CD4-positive, alpha-beta T cell treated with Interferon gamma for 1 hour (primary cell): ENCODE measurements at places on chromosomes 16 and 17.

GRCh38 chr16:47519037-47519436 lies 57.9 kb downstream of the PHKB start:
- DNase-seq: no peak

DNA sequence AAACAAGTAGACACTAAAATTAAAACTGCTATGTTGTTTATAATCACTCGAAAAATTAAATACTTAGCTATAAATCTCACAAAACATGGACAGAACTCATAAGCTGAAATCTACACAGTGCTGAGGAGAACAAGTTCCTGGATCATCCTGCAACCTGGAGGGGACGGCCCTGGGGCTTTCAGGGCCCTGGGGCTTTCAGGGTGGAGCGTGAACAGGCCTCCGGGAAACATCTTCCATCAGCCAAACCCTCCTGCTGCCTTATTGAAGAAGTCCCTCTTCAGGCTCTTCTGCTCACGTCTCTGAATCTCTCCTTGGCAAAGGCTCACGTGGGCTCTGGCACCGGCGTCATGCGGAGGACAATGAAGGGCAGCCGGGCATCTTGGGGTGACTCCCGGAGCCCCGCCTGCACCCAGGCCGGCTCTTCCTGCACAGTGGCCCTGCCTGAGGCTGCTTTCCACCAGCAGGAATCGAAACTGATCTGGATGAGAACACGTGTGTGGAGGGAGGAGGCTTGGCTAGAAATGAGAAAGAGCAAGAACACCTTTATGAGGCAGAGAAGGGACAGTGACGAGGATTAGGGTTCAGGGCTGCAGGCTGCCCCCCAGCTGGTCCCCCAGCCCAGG lies 127.3 kb downstream of the CDRT15L2 start:
- no peak for DNase-seq

DNA sequence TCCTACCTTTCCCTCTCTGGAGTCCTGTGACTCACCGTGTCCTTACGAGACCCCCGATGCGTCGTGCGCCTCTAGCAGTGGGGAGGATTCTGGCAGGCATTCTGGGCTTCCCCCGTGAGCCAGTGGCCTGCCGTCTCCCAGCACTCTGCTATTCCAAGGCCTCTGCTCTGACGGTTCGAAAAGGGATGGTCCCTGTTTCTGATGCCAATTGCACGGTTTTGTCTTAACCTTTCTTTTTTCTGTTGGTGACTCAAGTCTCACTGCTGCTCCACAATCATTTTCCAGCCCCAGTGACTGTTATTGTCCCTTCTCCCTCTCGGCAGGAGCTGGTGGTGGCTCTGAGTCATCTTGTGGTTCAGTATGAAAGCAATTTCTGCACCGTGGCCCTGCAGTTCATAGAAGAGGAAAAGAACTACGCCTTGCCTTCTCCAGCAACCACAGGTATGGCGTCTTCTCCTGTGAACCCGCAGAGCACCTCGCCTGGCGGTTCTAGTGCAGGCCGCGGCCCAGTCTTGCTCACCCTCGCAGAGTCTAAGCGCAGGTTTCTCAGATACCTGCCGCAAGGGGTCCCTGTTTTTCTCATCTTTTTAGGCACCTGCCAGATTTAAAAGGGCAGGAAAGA lies 100.1 kb upstream of the CHMP6 start:
- peak; percentile 44 for DNase-seq

GRCh38 chr17:43114151-43114552 lies 11.0 kb downstream of the BRCA1 start:
- DNase-seq: no peak

DNA sequence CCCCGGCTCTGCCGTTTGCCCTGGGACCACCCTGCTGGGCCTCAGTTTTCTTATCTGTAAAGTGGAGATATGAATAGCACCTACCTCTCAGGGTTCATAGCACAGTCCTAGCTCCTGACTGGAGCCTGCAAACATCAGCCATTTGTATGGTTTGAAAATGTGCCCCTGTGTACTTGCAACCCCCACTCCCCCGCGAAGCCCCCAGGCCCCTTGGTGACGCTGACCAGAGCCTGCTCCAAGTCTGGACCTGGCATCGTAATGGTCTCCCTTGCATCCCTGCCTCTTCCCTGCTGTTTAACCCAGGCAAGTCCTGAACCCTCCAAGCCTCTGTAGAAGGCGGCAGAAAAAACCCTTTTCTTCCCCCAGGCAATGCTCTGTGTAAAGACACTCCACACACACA lies 128.0 kb downstream of the IRF8 start:
- no peak for DNase-seq

DNA sequence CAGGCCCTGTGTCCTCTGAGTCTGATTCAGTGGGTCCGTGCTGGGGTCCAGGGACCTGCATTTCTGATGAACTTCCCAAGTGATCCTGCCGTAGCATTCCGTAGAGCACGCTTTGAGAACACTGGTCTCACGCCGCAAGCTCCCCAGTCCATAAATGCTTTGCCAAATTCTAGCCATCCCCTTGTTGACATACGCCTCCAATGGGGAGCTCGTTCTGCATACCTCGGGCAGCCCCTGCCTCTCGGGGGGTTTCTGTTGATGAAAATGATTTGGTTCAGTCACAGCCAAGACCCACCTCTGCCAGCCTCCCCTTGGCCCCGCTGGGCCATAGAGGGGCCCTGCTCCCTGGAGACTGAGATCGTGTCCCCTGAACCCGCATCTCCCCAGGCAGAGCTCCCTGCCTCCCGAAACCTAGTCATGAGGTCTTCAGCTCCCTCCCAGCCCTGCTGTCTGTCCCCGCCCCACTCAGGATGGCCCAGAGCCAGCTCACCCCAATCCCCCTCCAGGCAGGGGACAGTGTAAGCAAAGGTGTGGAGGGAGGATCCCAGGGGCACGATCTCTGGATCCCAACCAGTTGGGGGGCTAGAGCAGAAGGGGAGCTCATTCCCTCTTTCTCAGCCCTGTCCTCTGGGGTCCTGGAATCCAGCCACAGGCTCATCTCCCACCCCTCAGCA lies 16.2 kb upstream of the SPNS2 start:
- DNase-seq: no peak

DNA sequence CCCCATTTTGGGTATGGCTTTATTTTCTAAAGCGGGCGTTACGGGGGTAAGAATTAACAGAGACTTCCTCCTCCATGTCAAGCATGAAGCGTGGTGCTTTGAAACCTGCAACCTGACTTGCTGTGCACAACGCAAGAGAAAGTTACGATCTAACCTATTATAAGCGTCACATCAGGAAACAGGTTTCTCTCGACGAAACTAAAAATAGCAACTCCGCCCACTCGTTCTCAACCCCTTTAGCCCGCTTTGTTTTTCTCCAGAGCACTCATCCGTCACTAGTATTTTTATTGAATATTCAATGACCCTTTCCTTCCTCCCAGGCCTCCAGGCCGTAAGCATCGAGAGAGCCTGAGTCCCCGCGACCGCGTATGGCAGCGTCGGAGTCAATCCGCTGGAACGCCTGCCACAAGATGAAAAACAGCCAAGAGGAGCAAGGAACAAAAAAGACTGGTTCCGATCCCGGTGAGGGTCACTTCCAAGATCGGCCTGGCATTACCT lies 555 bp downstream of the NUP88 start:
- DNase-seq: peak; percentile 81

GRCh38 chr17:35074711-35075707 lies 11.5 kb upstream of the RFFL start:
- no peak for DNase-seq

DNA sequence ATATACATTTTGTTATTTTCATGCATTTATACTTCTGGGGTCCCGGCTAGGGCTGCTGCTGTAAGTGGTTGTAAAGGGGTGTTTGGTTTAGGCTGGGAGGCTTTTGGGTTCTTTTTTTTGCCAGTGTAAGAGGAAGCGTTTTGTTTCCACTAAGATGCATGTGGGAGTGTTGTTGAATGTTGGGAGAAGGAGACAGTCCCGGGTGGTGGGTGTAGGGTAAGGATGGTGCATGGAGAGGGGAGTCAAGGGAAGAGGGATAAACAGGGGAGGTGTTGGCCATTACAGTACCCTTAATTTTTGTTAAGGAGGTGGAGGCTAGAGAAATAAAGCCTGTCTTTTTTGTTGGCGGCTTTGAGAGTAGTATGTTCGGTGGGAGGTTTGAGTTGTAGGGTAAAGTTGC lies 8.4 kb upstream of the ZNF747 start:
- DNase-seq: no peak

- no peak for DNase-seq
These were observed at the start of gene SLC13A5 for GRCh38 chr17:6713130-6713917. Gene SLC13A5, minus strand, starts transcription at chr17:6713369. Its CDS starts 36 bp downstream, at chr17:6713333.

- DNase-seq: peak; percentile 26
These were observed 914 bp downstream of the MAP1LC3B start for GRCh38 chr16:87392821-87393679.

- DNase-seq: no peak
These were observed 8.7 kb downstream of the FMNL1 start for GRCh38 chr17:45230410-45230786.

DNA sequence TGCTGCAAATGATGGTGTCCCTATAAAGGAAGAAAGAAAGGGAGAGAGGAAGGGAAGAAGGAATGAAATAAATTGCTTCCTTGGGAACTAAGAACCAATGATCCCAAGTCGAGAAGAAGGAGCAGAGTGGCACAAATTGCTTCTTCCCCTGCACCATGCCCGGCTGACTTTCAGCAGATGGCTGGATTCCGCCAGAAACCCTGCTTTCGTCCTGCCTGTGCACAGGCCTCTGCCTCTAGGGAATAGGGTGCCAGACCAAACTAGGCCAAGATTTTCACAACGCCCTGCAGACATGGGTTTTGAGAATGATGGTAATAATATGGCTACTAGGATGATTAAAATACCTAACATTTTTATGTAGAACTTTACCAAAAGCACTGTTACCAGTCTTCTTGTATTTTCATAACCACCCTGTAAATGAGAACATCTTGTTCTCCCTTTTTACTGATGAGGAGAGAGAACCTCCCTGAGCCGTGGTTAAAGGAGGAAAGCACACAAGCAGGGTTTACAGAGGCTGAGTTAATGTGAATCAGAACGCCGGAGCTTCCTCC lies 122.1 kb upstream of the HSBP1 start:
- no peak for DNase-seq

- no peak for DNase-seq
These were observed 328 bp downstream of the LLGL1 start for GRCh38 chr17:18225642-18226283.

DNA sequence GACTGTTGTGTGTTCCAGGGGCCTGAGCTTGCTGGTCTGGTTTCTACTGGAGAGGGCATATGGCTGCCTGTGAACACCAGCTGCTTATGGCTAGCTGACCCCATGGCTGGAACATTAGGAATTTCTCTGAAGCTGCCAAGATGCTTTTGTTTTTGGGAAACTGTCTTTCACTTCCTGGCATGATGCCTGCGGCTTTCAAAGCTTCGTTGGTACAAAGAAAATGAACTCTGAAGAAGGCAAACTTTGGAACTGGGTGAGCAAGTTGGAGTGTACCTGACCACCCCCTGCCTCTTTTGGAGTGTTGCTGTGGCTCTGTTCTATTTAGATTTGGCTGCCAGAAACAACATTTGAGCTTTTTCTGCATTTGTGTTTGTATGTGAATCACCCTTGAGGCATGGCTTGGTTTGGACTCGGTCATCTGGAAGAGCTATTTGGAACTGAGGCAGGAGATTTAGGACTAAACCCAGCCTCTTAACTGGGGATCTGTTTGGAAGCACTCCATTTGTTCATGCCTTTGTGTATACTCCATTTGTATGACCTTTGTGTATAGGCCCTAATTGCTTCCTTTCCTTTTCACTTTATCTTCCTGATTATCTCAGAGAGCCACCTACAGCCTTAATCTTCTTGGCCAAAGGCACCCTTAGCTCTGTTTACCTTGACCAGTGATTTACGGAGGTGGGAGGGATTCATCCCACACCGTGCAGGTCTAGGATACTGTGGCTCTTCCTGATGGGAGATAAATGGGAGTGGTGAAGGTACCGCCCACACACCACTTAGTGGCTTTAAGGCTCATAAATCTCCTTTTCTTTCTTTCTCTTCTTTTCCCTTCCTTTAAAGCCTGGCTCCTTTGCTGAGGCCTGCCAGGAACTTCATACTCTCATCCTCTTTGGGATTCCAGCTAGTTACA lies 7.3 kb upstream of the CPHXL start:
- DNase-seq: no peak

DNA sequence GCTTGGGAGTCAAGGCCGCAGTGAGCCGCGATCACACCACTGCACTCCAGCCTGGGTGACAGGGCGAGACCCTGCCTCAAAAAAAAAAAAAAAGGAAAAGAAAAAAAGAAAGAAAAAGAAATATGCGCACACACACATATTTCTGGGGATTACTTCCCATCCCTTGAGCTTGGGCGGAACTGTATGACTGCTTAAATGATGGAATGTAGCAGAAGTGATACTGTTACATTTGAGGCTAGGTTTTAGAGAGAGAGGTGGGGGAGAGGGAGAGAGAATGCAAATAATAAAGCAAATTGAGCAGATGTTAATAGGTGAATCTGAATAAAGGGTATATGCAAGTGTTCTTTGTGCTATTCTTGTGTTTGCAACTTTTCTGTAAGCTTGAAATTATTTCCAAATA lies 12.0 kb upstream of the USP32 start:
- DNase-seq: no peak

DNA sequence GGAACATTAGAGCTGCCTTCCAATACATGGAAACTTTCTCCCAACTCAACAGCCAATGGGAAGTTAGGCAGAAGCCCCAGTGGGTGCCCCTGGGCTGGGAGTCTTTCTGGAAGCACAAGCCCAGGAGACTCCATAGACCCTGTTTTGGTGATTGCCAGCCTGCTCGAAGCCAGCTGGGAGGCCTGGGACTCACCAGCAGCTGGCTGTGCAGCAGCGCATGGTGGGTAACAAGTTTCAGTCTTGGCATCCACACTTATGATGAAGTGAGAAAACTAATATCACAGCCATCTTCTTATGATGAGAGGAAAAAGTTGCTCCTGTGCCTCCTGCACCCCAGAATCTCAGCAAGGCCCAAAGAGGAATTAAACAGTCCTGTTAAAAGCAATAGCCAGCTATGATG lies 522.5 kb upstream of the CDH5 start:
- DNase-seq: no peak

- DNase-seq: no peak
These were observed 27.0 kb upstream of the LRRC75A start for GRCh38 chr17:16519021-16519420.

GRCh38 chr17:31411707-31412285 lies 20.3 kb downstream of the RAB11FIP4 start:
- DNase-seq: no peak

DNA sequence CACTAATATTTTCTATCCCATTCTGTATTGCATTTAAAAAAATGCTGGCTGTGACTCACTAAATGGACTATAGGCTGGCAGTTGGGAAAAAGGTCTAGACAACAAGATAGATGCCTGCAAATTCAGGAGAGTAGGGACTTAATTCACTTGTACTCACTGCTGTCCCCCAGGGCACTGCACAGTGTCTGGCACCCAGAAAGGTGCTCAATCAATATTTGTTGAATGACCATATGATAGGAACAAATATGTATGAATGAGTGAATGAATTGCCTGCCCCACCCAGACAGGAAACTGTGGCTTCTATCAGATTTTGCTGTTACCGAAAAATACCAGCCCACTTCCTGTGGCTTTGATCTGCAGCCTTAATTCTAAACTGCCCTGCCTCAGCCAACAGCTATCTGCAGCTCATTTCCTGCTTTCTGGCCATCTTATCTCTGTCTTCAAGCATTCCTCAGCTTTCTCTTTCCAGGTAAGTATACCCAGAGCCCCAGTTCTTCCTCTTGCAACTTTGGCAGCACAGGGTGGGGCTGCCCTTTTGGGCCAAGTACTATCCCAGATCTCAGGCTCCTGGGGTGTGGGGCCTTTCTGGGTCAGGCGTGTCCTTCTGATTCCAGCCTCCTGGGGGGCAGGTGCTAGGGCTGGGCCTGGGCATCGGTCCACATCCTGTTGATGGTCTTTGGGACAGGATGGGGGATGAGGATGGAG lies 15.3 kb upstream of the TNS4 start:
- peak; percentile 66 for DNase-seq
